C1 segment of cervical spinal cord (tissue), 14 donors: ENCODE measurements at places on chromosomes 13 and 19.

DNA sequence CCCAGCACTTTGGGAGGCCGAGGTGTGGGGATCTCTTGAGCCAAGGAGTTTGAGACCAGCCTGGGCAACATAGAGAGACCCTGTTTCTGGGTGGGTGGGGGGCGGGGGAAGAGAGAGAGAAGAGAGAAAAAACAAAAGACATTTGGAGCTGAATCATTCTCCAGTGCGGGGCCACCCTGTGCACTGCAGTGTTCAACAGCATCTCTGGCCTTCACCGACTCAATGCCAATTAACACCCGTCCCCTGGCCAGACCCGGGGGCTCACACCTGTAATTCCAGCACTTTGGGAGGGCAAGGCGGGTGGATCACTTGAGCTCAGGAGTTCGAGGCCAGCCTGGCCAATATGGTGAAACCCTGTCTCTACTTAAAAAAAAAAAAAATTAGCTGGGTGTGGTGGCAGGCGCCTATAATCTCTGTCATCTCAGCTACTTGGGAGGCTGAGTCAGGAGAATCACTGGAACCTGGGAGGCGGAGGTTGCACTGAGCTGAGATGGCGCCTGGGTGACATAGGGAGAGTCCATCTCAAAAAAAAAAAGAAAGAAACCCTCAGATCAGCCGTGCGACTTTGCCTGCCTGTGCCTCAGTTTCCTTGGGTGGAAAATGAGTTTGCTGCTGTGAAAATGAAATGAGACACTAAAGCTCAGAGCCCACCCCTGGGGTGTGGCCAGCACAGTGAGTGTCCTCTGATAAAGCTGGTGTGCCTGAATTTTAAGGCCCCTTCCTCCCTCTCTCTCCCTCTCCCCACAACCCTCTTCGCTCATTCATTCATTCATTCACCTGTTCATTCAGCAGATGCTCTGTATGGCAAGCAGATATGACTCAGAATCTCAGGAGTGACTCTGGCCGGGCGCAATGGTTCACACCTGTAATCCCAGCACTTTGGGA, 6.4 kb downstream of the KLF2 start:
- no peak for DNase-seq

- no peak for DNase-seq
Observed at GRCh38 chr19:30497034-30497433, 124.8 kb downstream of the ZNF536 start.

GRCh38 chr13:39575641-39576238, 27.3 kb downstream of the LHFPL6 start:
- DNase-seq = no peak

- DNase-seq = no peak
Observed at GRCh38 chr13:40553356-40553755, 113.1 kb downstream of the FOXO1 start.

DNA sequence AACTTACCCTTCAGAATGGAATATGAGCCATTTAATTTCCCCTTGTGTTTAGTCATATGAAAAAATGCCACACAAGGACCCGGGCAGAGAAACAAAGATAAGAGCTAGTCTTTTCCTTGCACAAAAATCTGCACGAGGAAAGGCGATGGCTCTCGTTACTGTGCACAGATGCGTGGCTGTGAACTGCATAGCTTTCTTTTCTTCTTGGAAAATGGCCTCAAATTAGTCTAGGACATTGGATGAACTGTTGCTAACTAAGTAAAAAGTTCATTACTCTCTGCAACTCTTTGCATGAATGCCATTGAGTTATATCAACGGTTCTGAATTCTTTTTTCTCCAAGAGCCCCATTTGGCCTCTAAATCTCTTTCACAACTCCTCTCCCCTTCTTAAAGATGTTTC, 125.2 kb downstream of the COG6 start:
- DNase-seq = no peak

GRCh38 chr19:51691074-51691583, 2.0 kb upstream of the SPACA6 start:
- DNase-seq = no peak
